ENCODE measurements at places on chromosomes 1 and 21. TPM values are rescaled to one million over a fixed set of nuclear protein-coding genes. Genes with fewer than 3 reads are reported as not detected.

The GPX7 gene
- total RNA-seq: 18.8 TPM

The TMPRSS3 gene
- total RNA-seq: not detected

The DMBX1 gene
- not detected for total RNA-seq

The VWA1 gene
- total RNA-seq: not detected

DNA sequence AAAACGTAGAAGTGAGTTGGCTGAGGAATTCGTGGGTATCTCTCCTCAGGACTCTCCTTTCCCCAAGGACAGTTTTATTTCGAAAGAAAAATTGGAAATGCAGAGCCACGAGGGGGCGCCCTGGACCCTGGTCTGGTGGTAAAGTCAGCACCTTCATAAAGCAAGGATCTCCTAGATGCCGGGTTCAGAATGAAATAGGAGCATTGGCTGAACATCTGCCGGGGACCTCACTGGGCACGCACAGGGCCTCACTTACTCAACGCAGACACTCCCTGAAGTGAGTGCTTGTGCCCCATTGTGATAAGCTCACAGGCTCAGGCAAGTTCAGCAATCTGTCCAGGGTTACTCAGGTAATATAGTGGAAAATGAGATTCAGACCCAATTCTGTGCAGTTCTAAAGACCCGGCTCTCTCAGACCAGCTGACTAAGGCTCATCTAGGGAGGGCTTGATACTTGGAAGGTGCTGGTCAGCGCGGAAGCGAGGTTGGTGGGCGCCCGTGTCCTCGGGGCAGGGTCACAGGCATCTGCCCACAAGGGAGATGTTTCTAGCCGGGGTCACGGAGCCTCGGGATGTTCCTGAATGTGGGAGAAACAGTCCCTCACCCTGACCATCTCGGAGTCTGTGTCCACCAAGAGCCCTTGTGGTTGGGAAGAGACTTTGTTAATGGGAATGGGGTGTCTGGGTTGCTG is 55.7 kb upstream of the ETV3 start:
- H3K36me3 ChIP-seq: no peaks in the 10 kb centered on the region
- peaks cover 24% of the 10 kb centered on the region for H3K27me3 ChIP-seq
- H3K27ac ChIP-seq: no peak overlapping the region
- no peak overlapping the region for H3K4me3 ChIP-seq

DNA sequence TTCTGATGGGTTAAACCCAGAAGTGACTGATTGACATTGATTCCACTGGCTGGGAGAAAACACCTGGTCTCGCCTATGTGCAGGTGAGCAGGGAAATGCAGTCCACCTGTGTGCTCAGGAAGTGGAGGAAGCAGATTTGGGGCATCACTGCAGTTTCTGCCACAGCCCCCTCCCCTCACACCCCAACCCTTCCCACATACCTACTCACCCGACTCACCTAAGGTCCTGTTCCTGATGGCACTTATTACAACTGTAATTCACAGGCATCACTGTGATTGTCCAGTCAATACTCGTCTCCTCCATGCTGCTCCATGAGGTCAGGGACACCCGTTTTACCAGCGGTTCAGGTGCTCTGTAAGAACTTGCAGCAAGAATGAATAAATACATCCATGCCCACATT is 68.5 kb downstream of the PCP4 start:
- no peak overlapping the region for H3K4me3 ChIP-seq
- no peaks in the 10 kb centered on the region for H3K4me1 ChIP-seq
- no peak overlapping the region for H3K27ac ChIP-seq
- DNase-seq: no peak

DNA sequence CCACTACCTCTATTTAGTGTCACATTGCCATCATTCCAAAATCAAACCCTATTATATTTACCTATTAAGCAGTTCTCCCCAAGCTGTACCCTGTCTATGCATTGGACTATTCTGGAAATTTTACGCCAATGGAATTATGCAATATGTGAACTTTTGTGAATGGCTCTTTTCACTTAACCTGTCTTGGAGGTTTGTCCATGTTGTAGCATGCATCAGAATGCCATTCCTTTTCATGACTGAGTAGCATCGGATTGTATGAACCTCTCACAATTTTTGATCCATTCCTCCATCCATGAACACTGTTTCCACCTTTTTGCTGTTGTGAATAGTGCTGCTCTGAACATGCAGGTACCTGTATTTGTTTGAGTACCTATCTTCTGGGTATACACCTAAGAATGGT is 33.7 kb downstream of the FAM163A start:
- no peak overlapping the region for H3K27ac ChIP-seq
- H3K36me3 ChIP-seq: no peaks in the 10 kb centered on the region

The GJA5 gene
- total RNA-seq: 21.5 TPM

DNA sequence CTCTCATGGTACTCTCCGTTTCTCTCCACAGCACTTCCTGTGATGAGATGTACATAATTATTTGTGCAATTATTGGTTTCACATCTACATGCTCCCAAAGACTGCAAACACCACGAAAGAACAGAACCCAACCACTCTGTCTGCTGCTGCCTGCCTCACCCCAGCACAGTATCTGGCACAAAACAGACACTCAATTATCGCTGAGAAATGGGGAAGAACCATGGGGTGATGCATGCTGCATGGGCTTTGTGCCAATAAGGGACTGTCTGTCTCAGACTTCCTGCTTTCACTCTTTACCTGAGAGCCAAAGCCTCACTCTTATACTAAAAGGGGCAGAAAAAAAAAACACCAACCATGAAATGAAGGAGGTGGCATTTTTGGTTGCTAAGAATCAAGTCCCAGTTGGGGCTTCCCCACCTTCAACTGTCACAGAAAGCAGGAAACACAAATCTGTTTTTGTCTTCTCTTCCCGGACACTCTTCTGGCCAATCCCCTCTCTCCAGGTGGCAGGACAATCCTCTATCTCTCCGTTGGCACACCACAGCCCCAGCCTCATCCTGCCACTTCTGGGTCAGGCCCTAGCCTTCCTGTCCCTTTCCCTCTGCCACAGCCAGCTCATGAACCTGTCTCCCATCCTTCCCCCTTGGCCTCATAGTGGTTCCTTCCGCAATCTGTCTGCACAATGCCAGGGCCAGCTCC is 82.0 kb downstream of the TGFBR3 start:
- H3K4me1 ChIP-seq: peaks cover 51% of the 10 kb centered on the region
- no peak overlapping the region for H3K27ac ChIP-seq
- peaks cover 11% of the 10 kb centered on the region for H3K27me3 ChIP-seq
- H3K36me3 ChIP-seq: peaks cover 6% of the 10 kb centered on the region

The AMY2A gene
- total RNA-seq: not detected

Measured in HFFc6 (cell line).